CD4-positive, alpha-beta T cell treated with Interleukin-1 beta for 1 hour (primary cell): ENCODE measurements at places on chromosomes 7 and 10.
A peak's percentile ranks its signal among the peaks of the same experiment; 100 is the strongest.

- DNase-seq, result no peak
These were observed 225.2 kb downstream of the C7orf25 start for GRCh38 chr7:42686594-42687156.

- no peak for DNase-seq
These were observed 4.2 kb downstream of the ZNF488 start for GRCh38 chr10:47379901-47380300.

DNA sequence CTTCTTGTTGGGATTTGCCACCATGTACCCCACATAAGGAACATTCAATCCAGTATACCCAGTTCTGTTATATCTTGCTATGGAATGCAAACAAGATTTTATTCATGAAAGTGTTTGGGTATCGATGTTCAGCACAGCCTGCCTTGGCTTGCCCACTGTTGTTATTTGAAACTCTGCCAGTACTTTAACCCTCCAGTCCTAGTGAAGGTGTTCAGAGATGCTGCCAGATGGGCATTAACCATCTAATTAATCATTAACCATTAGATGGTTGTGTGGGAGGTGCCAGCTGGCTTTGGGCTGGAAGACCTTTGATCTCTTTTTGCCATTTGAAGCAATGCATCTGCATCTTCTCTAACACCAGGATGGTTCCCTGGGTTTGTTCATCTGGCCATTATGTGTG lies 363.0 kb downstream of the SH2D4B start:
- DNase-seq, result no peak

- DNase-seq, result no peak
These were observed 136.5 kb upstream of the ADARB2 start for GRCh38 chr10:1873661-1874315.

DNA sequence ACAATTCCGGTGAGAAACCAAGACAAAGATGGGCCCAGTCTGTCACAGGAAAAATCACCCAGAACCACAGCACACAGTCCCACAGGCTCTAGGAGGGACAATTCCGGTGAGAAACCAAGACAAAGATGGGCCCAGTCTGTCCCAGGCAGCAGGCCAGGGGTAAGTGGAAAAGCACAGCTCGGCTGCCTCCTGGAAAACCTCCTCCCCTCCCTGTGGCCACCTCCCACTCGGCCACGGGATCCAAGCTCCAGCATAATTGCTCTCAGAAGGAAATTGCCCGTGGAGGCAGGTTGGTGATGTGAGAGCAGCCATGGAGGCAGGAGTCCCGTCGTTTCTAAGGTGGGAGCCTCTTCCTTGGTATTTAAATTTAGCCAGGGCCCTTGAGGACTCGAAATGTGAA lies 95.7 kb downstream of the PLXNA4 start:
- DNase-seq, result no peak

DNA sequence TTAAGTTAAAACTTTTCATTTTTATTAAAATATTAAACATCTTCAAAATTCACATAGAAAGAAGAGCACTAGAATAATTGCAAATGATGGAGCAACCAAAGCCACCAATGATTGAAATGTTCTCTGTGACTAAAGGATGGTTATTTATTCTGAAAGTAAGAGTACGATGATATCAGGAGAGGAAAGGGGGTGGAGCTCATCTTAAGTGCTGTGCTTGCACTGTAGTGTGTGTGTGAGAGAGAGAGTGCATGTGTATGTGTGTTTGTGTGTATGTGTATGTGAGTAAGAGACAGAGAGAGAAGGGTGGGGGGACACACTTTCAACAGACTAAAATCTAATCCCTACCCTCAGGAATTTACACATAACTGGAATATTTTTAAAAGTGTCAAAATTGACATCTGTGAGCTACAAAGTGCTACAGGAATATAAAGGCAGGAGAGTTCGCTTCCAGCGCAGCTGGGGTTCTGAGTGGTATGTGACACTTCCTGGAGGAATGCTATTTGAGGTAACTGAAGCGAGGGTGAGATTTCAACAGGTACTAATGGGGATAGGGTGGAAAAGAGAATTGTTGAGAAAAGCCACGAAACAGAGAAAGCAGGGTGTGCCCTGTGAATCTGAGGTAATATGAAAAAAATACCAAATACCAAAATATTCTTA lies 57.2 kb upstream of the SMNDC1 start:
- peak; percentile 13 for DNase-seq

- no peak for DNase-seq
These were observed 817.6 kb downstream of the TNS3 start for GRCh38 chr7:46764100-46764936.

DNA sequence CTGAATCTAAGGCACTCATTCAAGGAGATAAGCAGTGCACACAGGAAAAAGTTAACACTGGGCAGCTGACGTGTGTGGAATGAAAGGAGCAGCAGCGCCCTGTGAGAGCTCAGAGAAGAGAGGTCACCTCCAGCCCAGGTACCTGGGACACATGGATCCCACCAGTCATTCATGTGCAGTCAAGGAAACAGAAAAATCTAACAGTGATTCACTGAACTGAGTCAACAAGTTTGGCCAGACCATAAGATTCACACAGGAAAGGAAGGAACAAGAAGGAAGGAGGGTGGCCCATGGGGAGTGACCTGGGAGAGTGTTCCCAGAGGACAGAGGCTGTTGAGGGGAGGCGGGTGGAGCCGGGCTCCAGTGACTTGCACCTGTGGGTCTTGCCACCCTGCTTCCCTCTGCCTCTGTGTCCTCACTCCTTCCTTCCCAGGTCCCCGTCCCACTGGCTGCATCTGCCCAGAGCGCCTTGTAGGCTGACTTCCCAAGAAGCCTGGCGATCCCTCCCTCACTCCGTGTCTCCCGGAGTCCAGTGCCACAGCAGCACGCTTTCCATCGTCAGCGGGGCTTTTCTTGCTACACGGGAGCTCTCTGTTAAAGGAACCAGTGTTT lies 27.7 kb downstream of the RNF32 start:
- DNase-seq, result no peak

- no peak for DNase-seq
These were observed 74.4 kb downstream of the MEST start for GRCh38 chr7:130566168-130566897.
